ENCODE measurements at places on chromosomes 1 and 21. TPM values are rescaled to one million over a fixed set of nuclear protein-coding genes. Genes with fewer than 3 reads are reported as not detected.

The AK5 gene
- polyA plus RNA-seq, result 0.51 TPM

The LDLRAD1 gene
- polyA plus RNA-seq, result not detected

The AMY1B gene
- not detected for polyA plus RNA-seq

The PADI4 gene
- polyA plus RNA-seq, result 0.06 TPM

The AMY2A gene
- not detected for polyA plus RNA-seq

The HSPB7 gene
- polyA plus RNA-seq, result 6,425 TPM

The HNRNPCL4 gene
- polyA plus RNA-seq, result not detected

The OXCT2 gene
- polyA plus RNA-seq, result 1.5 TPM

The GGPS1 gene
- 21.0 TPM for polyA plus RNA-seq

The SH2D5 gene
- 6.4 TPM for polyA plus RNA-seq

The DIRAS3 gene
- polyA plus RNA-seq, result 7.1 TPM

The GPR89B gene
- polyA plus RNA-seq, result 7.1 TPM

The LCE1B gene
- polyA plus RNA-seq, result not detected

The FCAMR gene
- not detected for polyA plus RNA-seq

The FAM72C gene
- not detected for polyA plus RNA-seq

The USP48 gene
- 24.1 TPM for polyA plus RNA-seq

The ABL2 gene
- polyA plus RNA-seq, result 2.5 TPM

The SLC16A4 gene
- 1.5 TPM for polyA plus RNA-seq

The ZSWIM5 gene
- 0.25 TPM for polyA plus RNA-seq

The BTBD8 gene
- polyA plus RNA-seq, result 2.0 TPM

The MTR gene
- 5.2 TPM for polyA plus RNA-seq

The MPL gene
- polyA plus RNA-seq, result 0.22 TPM

The RHEX gene
- polyA plus RNA-seq, result 0.22 TPM

The TMIGD3 gene
- polyA plus RNA-seq, result 1.4 TPM

The LRRC7 gene
- polyA plus RNA-seq, result 0.88 TPM

The PDE4B gene
- polyA plus RNA-seq, result 13.5 TPM

The APOBEC4 gene
- polyA plus RNA-seq, result not detected

The COL16A1 gene
- 33.1 TPM for polyA plus RNA-seq

The TYW3 gene
- 32.2 TPM for polyA plus RNA-seq

The ADAR gene
- polyA plus RNA-seq, result 15.4 TPM

The PTTG1IP gene
- polyA plus RNA-seq, result 172 TPM

The RGS18 gene
- polyA plus RNA-seq, result 0.46 TPM

The LIN28A gene
- polyA plus RNA-seq, result not detected

The ARHGAP29 gene
- 8.8 TPM for polyA plus RNA-seq

The CACNA1S gene
- polyA plus RNA-seq, result under 0.01 TPM

The TTC39A gene
- polyA plus RNA-seq, result 14.0 TPM

The KIF17 gene
- polyA plus RNA-seq, result 4.6 TPM

The CFAP107 gene
- polyA plus RNA-seq, result not detected

The TCHHL1 gene
- not detected for polyA plus RNA-seq

The FOXO6 gene
- 0.95 TPM for polyA plus RNA-seq

The PTGER3 gene
- polyA plus RNA-seq, result 1.5 TPM

The NPHS2 gene
- polyA plus RNA-seq, result not detected

The SLAMF9 gene
- polyA plus RNA-seq, result not detected

The FTCD gene
- 4.0 TPM for polyA plus RNA-seq

The GJB3 gene
- polyA plus RNA-seq, result not detected

The FCRL6 gene
- not detected for polyA plus RNA-seq

The AMY1C gene
- not detected for polyA plus RNA-seq

The CFHR4 gene
- polyA plus RNA-seq, result not detected

The PIP5K1A gene
- 11.5 TPM for polyA plus RNA-seq

The TRIM67 gene
- not detected for polyA plus RNA-seq

The CHRM3 gene
- 0.14 TPM for polyA plus RNA-seq

The FBXO28 gene
- 5.9 TPM for polyA plus RNA-seq

The PAQR6 gene
- 1.5 TPM for polyA plus RNA-seq

The KCNE2 gene
- polyA plus RNA-seq, result 0.04 TPM

The RNU1-1 gene
- polyA plus RNA-seq, result not detected

The HOOK1 gene
- 0.61 TPM for polyA plus RNA-seq

The IQGAP3 gene
- 0.22 TPM for polyA plus RNA-seq

The RXFP4 gene
- not detected for polyA plus RNA-seq
